ENCODE measurements at places on chromosomes 11 and 22. TPM values are rescaled to one million over a fixed set of nuclear protein-coding genes. Genes with fewer than 3 reads are reported as not detected.
A peak's percentile ranks its signal among the peaks of the same experiment; 100 is the strongest.

DNA sequence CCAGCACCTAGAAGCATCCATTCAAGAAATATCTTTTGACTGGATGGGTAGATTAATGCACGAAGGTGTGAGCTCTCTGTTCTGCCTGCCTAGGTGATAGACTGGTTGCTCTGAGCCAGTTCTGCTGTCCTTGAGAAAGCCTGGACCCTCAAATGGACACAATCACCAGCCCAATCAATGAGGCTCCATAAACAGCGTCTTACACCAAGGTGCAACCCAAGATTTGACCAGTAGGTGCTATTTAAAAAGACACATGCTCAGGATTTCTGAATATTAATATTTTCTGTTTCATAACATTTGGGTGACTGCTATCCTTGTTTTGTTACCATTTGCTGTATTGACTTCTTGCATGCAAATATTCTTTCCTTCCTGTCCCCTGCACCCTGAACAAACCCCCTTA lies 39.0 kb downstream of the PAMR1 start:
- no peak for DNase-seq

The BLID gene
- total RNA-seq: not detected

The CHRDL2 gene
- 0.21 TPM for total RNA-seq

The TBX10 gene
- not detected for total RNA-seq

GRCh38 chr11:72263361-72263760 lies 19.4 kb upstream of the PHOX2A start:
- no peak for DNase-seq

DNA sequence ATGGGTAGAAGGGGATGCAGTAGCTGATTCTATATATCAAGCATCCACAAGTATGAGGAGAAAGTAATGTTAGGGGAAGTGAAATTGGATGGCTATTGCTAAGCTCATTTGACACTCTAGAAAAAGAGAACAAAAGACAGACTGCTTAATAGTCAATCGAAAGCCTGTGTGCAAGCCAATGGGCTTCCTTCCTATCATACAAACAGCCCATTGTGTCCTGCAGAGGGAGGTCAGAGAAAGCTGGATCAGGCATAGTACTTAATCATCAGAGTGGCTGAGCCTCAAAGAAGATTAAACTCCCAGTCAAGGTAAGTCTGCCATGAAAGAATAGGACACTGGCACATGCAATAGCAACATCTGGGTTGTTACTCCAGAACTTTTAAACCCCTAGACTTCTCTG lies 50.9 kb upstream of the PGR start:
- DNase-seq: no peak

The MYO7A gene
- total RNA-seq: 18.3 TPM

DNA sequence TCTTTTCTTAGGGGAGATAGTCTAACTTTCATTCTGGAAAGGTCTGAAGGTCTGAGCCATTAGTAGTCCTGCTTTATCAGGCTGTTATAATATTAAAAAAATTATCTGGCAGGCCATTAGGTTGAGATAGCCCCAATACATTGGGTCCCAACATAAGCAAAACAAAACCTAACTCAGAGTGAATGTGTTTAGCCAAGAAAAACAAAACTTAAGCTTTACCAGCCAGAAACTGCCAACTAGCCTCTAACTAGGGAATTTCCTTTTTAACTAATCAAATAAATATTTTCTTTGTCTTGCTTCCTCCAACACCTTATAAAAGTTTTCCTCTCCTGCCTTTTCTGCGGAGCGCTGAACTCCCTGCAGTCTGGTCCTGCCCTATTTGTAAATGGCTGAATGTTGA lies 1137.7 kb upstream of the CNTN5 start:
- no peak for DNase-seq

The RTN4RL2 gene
- total RNA-seq: 0.62 TPM

The SAA4 gene
- not detected for total RNA-seq

GRCh38 chr11:15091625-15092024 lies 18.2 kb downstream of the CALCB start:
- no peak for DNase-seq

The MS4A18 gene
- not detected for total RNA-seq

- DNase-seq: no peak
Observed at GRCh38 chr11:132054822-132055221, 684.4 kb downstream of the NTM start.

The PKDREJ gene
- total RNA-seq: not detected

DNA sequence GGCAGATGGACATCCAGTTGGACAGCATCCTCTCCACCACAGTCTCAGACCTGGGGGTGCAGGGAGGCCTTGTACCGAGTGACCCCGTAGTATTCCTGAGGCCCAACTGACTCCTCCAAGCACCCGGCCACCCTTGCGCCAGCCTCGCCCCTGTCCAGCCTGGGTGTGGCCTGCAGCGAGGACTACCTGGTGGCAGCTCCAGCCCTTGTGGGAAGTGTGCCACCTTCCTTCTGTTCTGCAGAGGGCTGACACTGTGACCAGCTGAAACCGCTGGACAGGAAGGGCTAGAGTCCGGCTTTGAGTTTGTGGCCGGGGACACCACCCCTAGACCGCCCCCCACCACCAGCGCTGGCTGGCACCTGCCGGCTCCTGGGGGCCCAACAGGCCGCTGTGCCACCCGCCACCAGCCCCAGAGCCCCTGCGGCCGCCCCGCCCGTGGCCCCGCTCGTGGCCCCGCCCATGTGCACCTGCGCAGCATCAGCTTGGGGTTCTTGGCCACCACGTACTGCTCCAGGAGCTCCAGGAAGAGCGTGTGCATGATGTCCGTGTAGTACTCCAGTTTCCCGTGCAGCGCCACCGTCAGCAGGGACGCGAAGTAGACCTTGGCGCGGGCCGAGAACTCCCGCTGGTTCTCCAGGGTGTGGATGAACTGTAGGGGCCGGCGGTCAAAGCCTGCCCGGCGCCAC lies 10.0 kb upstream of the MAPK11 start:
- no peak for DNase-seq

DNA sequence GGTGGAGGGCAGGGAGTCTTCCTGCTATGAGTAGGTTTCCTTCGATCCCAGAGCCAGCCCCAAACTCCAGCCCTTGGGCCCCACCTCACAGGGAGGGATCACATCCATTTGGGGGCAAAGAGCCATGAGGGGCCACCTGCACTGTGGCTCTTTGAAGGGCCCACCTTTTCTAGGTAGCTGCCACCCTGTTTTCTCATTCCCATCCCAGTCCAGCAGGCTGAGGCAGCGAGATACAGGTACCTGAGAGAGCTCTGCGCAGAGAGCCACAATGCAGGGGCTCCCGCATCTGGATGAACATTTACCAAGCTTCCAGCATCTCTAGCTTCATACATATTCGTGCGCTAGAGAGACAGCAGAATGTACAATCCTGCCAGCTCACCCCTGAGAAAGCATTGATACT lies 16.3 kb downstream of the FXYD6 start:
- DNase-seq: no peak

DNA sequence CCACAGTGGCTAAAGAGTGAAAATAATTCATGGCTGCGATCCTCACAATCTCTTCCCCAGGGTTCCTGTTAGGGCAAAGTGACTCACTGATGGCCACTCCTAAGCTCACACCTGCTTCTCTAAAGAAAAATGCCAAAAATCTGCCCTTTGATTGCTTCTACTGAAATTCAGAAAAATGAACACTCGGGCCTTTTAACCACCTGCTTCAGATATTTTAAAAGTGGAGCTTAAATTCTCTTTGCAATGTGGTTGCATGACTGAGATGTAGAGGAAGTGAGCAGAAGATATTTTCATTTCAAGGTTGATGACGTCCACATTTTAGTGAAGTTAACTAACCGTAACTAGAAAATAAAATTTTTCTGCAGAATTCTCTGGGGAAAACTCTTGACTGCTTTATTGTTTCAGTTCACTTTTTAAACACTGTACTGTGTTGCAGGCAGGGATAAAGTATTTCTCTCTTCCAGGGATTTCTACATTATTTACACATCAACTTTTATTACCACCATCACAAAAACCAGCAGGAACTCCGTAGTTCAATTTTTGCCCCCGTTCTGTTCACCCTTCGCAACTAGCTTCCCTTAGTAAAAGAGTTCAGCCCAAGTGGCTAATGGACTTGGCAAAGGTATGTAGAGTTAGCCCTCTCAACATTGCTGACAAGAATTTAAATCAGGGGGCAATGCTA lies 8.5 kb downstream of the RAB30 start:
- no peak for DNase-seq

DNA sequence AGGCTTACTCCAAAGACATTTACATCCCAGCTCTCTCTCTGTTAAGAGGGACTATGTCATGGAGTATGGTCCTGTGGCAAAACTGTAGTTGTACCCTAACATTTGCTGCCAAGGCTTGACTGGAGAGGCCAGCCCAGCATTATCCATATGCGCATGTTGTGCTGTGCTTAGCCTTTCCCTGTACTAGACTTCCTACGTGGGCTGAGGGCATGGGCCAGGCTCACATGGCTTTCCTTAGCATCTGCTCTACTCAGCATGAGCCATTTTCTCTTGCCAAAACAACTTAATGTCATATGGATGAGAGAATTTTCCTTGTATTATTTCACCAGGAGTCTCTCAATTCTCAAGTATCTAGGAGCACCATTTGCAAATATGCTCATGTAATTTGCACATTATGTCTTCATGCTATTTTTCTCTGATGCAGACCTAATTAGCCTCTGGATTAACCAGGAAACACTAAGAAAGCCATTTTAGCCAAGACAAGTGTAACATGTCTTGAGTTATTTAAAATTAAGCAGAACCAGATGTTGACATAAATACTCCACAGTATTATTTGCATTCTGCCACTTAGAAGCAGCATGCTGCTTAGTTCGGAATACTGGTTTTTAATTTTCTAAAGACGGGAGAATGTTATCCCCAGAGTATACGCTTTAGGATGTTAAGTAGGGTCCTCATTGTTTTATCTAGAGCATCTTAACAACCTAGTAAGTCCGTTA lies 71.7 kb upstream of the FAR1 start:
- no peak for DNase-seq

- DNase-seq: no peak
Observed at GRCh38 chr11:65206901-65207300, 25.2 kb downstream of the CAPN1 start.

- DNase-seq: no peak
Observed at GRCh38 chr11:114813189-114813718, 134.9 kb downstream of the NXPE2 start.

- DNase-seq: no peak
Observed at GRCh38 chr11:4125141-4125540, 30.5 kb downstream of the RRM1 start.

GRCh38 chr11:33257160-33257896 lies at the start of gene HIPK3:
Gene HIPK3 (plus strand): TSS chr11:33257381.
- peak; percentile 89 for DNase-seq

DNA sequence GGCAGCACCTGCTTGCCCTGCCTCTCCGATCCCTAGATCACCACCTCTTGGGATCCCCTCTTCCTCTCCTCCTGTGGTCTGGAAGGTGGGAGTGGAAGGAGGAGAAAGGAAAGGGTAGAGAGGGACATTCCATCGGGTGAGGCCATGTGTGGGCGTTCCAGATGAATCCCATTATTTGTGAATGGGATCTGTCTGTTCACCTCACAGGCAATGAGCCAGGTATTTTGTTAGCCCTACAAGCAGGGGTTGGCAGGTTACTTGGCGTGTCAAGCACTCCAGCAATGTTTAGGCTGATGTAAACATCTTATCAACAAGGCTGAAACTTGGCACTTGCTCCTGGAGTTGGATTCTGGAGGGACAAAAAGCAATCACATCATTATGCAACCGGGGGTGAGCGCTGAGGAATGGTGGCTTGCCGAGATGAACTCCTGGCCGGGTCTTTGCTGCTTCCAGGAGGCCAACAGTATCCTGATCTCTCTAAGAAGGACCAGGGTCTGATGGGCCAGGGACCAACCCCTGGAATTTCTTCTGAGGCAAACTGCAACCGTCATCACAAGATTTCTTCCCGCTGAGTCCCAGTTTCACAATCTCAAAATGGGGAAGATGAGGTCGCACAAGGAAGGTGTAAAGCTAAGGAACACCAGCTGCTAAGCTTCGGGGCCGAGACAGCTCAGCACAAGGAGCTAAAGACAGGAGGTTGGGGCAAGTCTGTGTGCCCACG lies 7.8 kb downstream of the ADAMTS8 start:
- no peak for DNase-seq

DNA sequence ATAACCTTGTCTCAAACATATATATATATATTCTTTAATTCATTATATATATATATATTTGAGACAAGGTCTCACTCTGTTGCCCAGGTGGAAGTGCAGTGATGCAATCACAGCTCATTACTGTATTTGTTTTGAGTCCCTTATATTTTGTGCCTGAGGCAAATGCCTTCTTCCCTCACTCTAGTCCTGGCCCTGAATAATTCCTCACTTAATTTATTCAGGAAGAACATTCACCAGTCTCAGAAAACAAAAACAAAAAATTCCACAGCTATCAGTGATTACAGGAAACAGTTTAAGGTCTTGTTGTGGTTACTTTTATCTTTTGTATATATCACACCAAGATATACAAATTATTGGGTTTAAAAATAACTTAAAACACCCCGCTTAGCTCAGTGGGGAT lies 155.7 kb downstream of the CWF19L2 start:
- DNase-seq: no peak

DNA sequence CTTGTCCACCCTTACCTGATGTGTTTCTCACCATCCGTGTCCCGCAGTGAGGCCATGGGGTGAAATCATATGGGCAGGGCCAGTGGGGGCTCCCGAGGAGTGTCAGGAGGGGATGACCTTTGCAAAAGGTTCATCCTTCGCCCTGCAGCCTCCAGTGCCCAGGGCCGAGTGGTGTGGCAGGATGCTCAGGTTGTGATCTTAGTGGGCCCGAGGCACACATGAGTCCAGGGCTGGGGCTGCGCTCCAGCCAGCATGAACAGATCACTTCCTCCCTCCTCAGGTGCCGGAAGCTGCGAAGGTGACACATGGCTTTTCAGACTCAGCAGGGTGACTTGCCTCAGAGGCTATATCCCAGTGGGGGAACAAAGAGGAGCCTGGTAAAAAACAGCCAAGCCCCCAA lies 2.8 kb upstream of the FKBP2 start:
- no peak for DNase-seq

The MGAT3 gene
- total RNA-seq: 0.87 TPM

GRCh38 chr11:6360183-6360582 lies 30.1 kb upstream of the SMPD1 start:
- no peak for DNase-seq

GRCh38 chr22:27715106-27715505 lies 86.5 kb downstream of the MN1 start:
- DNase-seq: no peak

DNA sequence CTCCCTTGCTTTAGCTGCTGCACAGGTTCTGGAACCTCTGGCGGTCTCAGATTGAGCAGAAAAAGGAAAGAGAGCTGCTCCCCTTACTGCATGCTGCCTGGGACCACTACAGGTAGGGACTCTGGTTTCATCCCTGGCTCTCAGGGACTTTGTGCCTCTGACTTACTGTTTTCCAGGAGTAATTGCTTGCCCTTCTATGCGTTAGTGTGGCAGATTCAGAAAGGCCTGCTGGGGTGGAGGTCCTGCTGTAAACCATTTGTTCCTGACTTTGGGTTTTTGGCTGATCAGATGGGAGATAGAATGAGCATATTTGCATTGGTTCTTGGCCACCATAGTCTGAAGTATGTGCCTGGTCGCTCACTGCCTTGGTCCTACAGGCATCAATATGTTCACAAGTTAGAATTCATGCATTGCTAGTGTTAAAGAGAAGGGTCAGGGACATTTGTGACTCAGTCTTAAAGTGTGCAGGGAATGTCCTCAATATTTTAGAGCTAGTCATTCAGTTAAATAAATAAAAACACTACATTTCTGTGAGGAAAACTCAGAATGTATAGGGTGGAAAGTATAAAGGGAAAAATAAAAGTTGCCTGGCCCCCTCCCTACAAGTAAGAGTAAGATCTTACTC lies 78.0 kb downstream of the PISD start:
- no peak for DNase-seq

The CASP5 gene
- total RNA-seq: not detected

GRCh38 chr11:19970944-19971343 lies 189.3 kb downstream of the DBX1 start:
- no peak for DNase-seq
